ENCODE measurements at places on chromosomes 3 and 15. TPM values are rescaled to one million over a fixed set of nuclear protein-coding genes. Genes with fewer than 3 reads are reported as not detected.

DNA sequence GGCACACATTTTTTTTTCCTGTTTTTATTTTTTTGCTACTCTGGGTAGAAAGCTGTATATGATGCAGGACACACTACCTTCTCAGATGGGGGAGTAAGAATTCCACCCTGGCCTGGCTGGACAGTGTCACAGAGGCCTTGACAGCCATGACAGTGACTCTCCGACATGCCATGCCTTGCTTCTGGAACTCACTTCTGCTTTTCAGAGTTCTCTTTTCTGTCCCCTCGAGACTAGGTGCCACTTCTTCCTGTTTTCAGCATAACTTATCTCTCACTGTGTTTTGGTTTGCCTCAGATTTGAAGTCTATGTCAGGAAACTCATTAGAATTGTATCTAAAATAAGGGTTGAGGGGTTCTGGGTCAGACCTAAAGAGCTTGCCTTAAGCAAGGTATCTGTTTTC is 69.1 kb upstream of the SEC13 start:
- H3K4me1 ChIP-seq: no peaks in the 10 kb centered on the region
- no peaks in the 10 kb centered on the region for H3K27me3 ChIP-seq
- H3K36me3 ChIP-seq: no peaks in the 10 kb centered on the region
- DNase-seq: no peak
- H3K4me3 ChIP-seq: no peak overlapping the region

GRCh38 chr15:65033659-65034269 is 4.3 kb upstream of the MTFMT start:
- no peaks in the 10 kb centered on the region for H3K36me3 ChIP-seq
- no peak overlapping the region for H3K27ac ChIP-seq
- H3K4me3 ChIP-seq: no peak overlapping the region
- no peaks in the 10 kb centered on the region for H3K27me3 ChIP-seq

Gene FAM107A
- not detected for total RNA-seq

Gene TGM4
- not detected for total RNA-seq

DNA sequence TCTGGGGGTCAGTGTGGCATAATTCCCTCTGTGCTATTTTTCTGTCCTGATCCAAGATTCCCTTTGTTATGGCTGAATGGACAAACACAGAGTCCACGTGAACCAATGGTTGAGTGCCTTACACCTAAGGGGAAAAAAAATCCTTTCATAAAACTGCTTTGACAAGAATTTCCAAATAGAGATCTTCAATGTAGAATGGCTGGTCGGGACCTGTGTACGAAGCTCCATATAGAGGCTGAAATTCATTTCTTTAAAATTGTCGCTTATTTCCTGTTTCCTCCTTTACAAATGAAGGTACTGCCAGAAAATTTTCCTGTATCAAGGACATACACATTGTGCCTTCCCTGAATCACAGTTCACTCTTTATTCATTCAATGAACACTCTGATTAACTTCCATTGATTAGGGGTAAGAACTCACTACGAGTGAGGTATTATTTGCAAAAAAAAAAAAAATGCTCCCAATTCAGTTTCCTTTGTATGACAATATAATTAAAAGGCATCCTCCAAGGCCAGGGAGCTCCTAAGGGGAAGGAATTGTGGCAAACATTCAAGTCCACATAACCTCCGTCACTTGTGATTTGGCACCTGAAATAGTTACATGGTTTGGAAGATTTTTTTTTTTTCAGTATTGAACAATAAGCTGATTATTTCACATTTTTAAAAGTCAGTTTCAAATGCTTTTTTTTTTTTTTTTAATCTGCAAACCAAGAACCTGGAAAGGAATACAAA is 293.8 kb downstream of the MEX3B start:
- DNase-seq: peak; percentile 28
- H3K27me3 ChIP-seq: no peaks in the 10 kb centered on the region
- H3K4me3 ChIP-seq: no peak overlapping the region
- peaks cover 10% of the 10 kb centered on the region for H3K4me1 ChIP-seq
- H3K27ac ChIP-seq: no peak overlapping the region

DNA sequence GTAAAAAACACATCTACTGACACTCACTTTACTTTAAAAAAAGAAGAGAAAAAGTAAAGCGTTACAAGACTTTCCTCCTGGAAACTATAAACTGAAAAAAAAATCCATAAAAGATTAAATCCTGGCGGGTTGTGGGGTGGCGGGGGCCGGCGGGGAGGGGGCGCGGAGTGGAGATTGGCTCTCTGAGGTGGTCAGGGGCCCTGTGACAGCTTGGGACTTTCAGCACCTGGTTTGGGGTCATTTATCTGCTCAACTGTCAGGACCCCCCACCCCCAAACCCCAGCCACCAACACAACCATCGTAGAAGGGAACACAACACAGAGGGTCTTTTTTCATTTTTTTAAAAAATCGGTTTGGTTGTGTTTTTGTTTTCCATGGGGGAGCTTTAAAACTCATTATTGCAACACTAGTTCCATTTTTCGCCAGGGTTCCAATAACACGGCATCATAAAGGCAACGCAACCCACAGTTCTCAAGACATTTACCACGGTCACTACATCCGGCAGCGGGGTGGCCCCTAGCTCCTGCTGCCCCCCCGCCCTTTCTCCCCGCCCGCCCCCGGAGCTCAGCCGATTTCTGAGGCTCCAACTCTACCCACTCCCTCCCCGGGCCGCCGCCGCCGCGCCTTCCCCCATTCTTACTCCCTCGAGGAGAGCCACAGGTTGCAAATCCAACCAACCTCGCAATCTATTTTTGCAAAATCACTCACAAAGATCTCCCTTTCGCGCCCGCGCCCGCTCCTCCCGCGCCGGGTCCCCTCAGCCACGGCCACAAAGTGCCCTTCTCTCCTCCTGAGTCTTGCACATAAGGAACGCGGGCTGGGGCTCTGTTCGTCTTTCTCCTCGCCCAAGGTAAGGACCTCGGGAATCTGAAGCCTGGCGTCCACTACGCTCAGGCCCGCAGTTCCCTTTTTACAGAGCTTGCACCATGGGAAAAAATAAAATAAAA is 1.8 kb downstream of the BCL6 start:
- H3K27me3 ChIP-seq: peaks cover 34% of the 10 kb centered on the region
- peak overlapping the region; percentile 86 for H3K4me3 ChIP-seq
- peak; percentile 72 for DNase-seq
- H3K27ac ChIP-seq: no peak overlapping the region

Gene IL5RA
- total RNA-seq: not detected

DNA sequence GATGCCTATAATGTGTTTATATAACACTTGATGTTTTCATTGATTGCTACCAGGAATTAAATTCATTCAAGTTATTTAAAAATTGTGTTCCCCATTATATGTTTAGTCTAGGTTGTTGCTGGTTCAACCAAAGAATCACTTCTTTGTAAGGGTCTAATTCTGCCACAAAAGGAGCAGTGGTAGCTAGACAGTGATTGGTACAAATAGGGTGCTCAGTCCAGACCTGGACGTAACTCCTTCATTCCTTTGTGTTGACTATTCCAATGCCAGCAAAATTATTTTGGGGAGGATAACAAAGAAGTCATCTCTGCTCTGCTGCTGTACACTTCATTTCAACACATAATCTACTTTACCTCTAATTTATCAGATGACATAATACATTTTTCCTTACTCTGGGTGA is 1.2 kb downstream of the CHMP2B start:
- H3K4me1 ChIP-seq: peaks cover 2% of the 10 kb centered on the region
- DNase-seq: no peak
- peak overlapping the region; percentile 94 for H3K4me3 ChIP-seq
- no peak overlapping the region for H3K27ac ChIP-seq
- peaks cover 8% of the 10 kb centered on the region for H3K27me3 ChIP-seq

GRCh38 chr15:64426845-64427465 is 33.4 kb upstream of the ZNF609 start:
- H3K4me3 ChIP-seq: no peak overlapping the region
- no peak overlapping the region for H3K27ac ChIP-seq

Gene RBPMS2
- 95.2 TPM for total RNA-seq

GRCh38 chr3:142450881-142451280 is 3.0 kb upstream of the XRN1 start:
- H3K36me3 ChIP-seq: peaks cover 6% of the 10 kb centered on the region
- no peak overlapping the region for H3K4me3 ChIP-seq
- H3K4me1 ChIP-seq: peaks cover under 1% of the 10 kb centered on the region

DNA sequence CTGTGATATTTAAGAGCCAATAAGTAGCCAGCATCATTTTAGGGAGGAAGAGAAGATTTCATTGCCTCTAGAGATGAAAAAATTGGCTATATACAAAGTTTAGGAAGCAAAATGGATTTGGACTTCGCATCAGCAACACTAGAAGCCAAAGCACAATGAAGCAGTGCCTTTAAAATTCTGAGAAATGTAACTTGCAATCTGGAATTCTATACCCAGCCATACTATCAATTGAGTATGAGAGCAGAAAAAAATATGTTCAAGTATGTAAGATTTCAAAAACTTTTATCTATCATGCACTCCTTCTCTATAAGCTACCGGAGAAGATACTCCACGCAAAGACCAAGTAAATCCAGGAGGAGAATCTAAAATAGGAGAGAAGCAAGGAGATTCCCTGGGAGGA is 47.4 kb upstream of the ATP13A3 start:
- no peaks in the 10 kb centered on the region for H3K36me3 ChIP-seq
- no peak overlapping the region for H3K27ac ChIP-seq
- no peak for DNase-seq
- no peaks in the 10 kb centered on the region for H3K4me1 ChIP-seq

DNA sequence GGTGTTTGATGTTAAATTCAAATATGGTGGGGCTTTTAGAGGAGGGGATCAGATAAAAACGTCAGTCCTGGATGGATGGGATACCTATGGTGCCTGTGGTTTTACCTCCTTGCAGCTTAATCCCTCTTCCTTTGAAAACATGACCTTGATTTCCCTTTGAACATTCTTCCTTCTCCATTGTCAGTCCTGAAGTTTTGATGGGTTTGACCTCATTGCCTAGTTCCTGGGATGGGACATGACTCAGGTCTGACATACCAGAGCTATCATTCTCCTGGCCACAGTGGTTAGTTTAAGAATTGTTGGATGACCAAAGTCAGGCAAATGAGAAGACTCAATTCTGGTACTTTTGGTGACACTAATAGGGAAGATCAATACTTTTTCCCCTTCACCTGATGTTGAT is 87.2 kb downstream of the PRICKLE2 start:
- H3K4me1 ChIP-seq: peaks cover 7% of the 10 kb centered on the region
- H3K36me3 ChIP-seq: no peaks in the 10 kb centered on the region
- no peak overlapping the region for H3K27ac ChIP-seq
- DNase-seq: peak; percentile 17
- H3K27me3 ChIP-seq: no peaks in the 10 kb centered on the region

DNA sequence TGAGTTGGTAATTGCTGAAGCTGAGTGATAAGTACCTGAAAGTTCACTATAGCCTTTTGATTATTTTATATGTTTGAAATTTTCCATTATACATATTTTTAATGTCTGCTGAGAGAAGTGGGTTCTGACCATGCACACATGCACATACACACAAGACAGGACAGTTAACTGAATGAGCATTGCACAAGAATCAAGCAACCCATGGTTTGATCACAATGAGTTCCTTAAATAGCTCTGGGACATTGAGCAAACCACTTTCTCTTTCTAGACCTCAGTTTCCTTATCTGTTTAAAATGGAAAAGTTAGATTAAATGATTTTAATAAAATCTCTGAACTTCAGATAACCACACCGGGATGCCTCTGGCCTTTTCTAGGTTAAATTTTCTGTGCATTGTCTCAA is 26.7 kb downstream of the SNTN start:
- no peak overlapping the region for H3K4me3 ChIP-seq
- H3K36me3 ChIP-seq: no peaks in the 10 kb centered on the region
- no peak overlapping the region for H3K27ac ChIP-seq
- no peaks in the 10 kb centered on the region for H3K27me3 ChIP-seq
- no peak for DNase-seq
- no peaks in the 10 kb centered on the region for H3K4me1 ChIP-seq

- H3K36me3 ChIP-seq: no peaks in the 10 kb centered on the region
- no peaks in the 10 kb centered on the region for H3K27me3 ChIP-seq
- H3K4me3 ChIP-seq: no peak overlapping the region
- no peaks in the 10 kb centered on the region for H3K4me1 ChIP-seq
Observed at GRCh38 chr3:131747466-131747865, 244.7 kb upstream of the MRPL3 start.

- H3K4me3 ChIP-seq: no peak overlapping the region
- no peak for DNase-seq
- H3K27ac ChIP-seq: no peak overlapping the region
- H3K4me1 ChIP-seq: no peaks in the 10 kb centered on the region
- no peaks in the 10 kb centered on the region for H3K36me3 ChIP-seq
Observed at GRCh38 chr15:54208786-54209185, 230.5 kb downstream of the UNC13C start.

DNA sequence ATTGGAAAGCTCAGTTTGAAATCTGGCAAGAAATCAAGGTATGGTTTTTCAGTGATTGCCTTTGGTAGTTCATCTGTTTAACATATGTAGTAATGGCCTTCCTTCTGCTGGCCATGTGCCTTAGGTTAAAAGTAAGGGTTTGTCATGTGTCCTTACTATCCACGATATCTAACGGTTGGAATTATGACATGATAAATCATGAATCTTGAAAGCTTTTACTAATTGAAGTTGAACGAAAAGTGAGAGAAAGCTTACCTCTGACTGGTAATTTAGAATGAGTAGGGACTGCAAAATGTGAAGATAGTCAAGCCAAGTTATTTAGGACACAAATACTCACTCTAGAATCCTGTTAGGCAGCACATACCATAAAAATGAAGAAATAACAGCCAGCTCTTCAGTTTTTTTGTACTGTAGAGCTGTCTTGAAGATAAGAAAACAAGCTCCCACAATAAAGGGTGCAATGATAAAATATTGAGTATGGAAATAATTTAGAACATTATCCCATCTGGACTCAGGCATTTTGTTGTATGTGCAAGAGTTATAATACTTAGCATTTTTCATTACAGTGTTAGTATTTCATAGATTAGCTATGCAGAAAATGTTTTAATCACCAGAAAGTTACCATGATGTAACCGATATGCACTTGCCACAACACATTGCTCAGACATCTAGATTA is 303.4 kb downstream of the ZNF385D start:
- H3K27ac ChIP-seq: no peak overlapping the region
- H3K4me1 ChIP-seq: peaks cover 8% of the 10 kb centered on the region

Gene NMNAT3
- total RNA-seq: 1.4 TPM

DNA sequence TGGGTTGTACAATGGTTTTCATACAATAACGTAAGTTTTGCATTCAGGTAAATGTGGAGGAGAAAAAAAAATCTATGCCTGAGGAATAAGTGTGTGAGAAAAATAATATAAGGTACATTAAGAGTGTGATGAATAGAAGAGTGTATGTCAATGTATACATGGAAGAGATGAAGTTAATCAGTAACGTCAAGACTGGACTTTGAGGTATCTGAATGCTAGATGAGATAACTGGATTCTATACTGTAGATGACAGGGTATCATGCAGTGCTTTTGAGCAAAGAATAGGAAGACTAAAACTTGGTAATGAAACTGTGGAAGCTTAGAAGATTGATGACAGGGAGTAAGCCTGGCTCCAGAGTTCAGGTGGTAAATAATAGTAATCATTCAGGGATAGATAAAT is 666.7 kb upstream of the SGO1 start:
- no peak for DNase-seq
- no peaks in the 10 kb centered on the region for H3K27me3 ChIP-seq

- no peaks in the 10 kb centered on the region for H3K36me3 ChIP-seq
- H3K4me3 ChIP-seq: no peak overlapping the region
- no peak overlapping the region for H3K27ac ChIP-seq
Observed at GRCh38 chr3:143222981-143223380, 103.4 kb downstream of the CHST2 start.

All from endodermal cell (in vitro differentiated cells).